HAP-1 (cell line): ENCODE measurements at places on chromosomes 3 and 15.

DNA sequence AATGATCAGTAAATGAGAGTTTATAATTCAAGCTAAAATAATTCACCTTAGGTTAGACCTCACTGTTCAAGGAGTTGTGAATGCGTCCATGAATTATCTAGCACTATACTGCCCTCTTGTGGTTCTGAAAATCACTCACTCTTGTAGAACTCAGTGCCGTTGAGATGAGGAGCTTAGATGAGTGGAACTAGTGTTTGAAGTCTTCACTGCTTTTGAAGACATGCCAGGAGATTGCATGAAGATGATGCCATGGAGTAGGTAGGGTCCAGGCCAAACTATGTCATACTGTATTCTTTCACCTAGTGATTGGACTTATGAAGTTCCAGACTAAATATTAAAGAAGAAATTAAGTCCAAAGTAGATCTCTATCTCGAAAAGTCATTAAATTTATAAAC lies 28.8 kb downstream of the LYSMD4 start:
- peak; percentile 75 for DNase-seq

- no peak for DNase-seq
Measured at GRCh38 chr3:59046839-59047238, 3.0 kb downstream of the CFAP20DC start.

- no peak for DNase-seq
Measured at GRCh38 chr3:193822492-193823212, 229.6 kb downstream of the OPA1 start.

- DNase-seq = no peak
Measured at GRCh38 chr3:25037049-25037547, 391.0 kb upstream of the RARB start.

GRCh38 chr15:48423896-48424475 lies 92.8 kb downstream of the DUT start:
- DNase-seq = no peak

DNA sequence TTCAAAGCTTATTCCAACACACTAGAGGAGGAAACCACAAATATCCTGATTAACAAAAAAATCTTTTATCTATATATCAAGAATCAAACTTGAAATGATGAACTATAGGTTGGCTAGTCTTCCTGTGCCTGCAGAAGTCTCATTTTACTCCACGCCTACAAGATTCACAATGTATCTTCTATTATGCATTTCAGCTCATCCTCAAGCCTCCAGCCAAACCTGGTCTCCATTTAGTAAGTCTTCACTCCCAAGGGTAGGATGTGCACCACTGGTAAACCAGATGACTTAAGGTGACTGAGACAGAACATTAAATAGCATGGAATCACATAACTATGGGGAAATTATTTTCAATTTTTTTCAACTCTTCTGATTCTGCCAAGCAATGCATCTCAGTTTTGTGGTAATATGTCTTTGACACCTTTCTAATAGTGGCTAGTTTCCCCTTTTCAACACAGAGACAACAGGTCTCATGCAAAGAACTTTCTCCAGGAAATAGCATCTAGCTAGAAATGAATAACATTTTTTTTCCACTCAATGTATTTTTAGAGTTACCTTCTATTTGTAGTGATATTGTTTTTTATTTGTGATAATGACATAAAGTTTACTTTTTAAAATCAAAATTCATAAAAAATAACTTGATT lies 166.9 kb downstream of the TNIK start:
- no peak for DNase-seq

DNA sequence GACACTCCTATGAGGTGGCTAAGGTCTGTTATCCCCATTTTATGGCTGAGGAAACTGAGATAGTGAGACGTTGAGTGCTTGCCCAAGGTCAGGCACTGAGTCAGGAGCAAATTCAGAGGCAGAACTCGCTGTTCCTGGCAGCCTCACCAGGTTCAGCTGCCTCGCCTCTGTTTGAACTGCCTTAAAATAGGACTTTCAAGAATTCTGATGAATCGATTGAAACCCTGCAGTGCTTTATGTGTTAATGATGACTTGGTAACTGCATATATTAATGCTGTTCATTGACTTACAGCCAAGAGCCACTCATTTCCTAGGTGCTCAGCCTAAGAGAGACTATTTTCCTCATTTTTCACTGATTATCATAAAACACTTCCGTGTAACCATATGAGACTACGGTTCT lies 79.5 kb upstream of the BHLHE40 start:
- no peak for DNase-seq

GRCh38 chr3:51539291-51539941 lies 897 bp downstream of the RAD54L2 start:
- peak; percentile 41 for DNase-seq

- no peak for DNase-seq
Measured at GRCh38 chr3:170469151-170470062, 50.7 kb downstream of the CLDN11 start.

DNA sequence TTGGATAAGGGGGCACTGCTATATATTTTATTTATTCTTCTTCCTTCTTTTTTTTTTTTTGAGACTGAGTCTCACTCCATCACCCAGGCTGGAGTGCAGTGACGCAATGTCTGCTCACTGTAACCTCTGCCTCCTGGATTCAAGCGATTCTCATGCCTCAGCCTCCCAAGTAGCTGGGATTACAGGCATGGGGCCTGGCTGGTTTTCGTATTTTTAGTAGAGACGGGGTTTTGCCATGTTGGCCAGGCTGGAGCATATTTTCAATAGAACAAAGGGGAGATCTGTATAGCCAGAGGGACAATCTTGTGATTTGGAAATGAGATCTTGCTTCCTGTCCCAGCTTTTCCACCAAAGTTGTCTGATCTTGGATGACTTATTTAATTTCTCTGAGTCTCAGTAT lies 133.1 kb upstream of the ABHD17C start:
- no peak for DNase-seq

DNA sequence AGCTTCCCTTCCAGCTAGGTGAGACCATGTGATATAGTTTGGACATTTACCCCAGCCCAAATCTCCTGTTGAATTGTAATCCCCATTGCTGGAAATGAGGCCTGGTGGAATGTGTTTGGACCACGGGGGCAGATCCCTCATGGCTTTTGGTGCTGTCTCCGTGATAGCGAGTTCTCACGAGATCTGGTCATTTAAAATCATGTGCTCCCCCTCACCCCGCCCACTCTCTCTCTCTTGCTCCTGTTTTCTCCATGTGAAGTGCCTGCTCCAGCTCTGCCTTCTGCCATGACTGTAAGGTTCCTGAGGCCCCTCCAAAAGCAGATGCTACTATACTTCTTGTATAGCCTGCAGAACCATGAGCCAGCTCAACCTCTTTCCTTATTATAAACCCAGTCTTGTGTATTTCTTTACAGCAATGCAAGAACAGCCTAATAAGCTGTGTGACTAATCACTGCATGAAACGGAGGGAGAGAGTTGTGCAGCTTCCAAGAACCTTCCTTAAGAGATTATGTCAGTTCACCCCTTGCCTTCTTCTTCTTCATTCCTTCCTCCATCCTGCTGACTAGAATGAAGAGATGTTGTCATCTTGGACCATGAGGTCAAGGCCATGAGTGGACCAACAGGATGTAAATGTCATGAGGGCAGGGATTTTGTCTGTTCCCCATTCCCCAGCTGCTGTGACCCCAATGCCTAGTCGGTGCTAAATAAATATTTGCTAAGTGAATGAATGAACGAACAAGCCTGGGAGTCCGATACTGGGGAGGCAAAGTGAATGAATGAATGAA lies 91.0 kb downstream of the CPN2 start:
- DNase-seq = no peak

DNA sequence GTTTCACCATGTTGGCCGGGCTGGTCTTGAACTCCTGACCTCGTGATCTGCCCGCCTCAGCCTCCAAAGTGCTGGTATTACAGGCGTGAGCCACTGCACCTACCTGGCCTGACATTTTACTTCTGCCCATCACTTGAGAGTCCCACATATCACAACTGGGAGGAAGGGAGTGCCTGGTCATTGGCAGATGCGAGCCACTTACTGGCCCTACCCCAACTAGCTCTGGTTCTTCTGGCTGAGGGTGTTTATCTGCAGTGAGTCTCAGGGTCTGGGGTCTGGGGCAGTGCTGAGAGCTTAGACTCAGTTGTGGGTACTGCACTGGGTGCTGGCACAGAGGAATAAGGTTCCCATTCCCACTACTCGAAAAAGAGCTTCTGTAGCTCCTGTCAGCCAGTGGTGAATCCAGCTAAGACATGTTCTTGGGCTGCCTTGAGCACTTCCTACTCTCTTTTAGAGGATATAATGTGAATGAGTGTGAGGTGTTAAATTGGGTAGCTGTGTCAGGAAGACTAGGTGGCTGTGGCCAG lies 30.2 kb downstream of the DAG1 start:
- DNase-seq = no peak

GRCh38 chr15:84594617-84595290 lies 6.1 kb upstream of the ZSCAN2 start:
- DNase-seq = no peak

DNA sequence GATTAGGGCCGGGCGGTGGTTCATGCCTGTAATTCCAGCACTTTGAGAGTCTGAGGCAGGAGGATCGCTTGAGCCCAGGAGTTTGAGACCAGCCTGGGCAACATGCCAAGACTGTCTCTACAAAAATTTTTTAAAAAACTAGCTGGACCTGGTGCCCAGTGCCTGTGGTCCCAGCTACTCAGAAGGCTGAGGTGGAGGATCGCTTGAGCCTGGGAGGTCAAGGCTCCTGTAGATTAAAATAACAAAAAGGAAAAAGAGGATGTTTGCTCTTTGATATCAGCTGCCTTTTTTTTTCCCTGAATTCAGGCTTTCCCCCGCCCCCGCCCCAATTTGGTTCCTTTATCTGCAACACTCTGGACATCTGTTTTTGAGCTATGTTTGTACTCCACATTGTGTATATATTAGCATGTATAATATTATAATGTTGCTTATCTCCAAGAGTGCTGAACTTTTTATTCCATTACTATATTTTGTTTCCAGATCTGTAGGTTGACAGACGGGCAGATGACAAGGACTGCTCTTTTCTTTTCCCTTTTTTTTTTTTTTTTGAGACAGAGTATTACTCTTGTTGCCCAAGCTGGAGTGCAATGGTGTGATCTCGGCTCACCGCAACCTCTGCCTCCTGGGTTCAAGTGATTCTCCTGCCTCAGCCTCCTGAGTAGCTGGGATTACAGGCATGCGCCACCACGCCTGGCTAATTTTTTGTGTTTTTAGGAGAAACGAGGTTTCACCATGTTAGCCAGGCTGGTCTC lies 4.6 kb downstream of the SNAP23 start:
- DNase-seq = peak; percentile 31

DNA sequence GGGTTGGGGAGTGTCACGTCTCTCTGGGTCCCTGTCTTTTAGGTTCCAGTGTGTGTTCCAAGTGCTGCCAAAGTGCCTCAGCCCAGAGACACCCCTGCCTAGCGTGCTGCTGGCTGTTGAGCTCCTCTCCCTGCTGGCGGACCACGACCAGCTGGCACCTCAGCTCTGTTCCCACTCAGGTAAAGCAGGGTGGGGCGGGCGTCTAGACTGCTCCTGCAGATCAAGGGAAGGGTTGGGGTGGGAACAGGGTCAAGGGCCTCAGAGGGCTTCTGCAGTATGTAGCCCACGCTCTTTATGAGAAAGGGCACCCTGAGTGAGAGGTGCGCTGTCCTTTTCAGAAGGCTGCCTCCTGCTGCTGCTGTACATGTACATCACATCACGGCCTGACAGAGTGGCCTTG lies 17.2 kb downstream of the ATRIP start:
- DNase-seq = no peak

DNA sequence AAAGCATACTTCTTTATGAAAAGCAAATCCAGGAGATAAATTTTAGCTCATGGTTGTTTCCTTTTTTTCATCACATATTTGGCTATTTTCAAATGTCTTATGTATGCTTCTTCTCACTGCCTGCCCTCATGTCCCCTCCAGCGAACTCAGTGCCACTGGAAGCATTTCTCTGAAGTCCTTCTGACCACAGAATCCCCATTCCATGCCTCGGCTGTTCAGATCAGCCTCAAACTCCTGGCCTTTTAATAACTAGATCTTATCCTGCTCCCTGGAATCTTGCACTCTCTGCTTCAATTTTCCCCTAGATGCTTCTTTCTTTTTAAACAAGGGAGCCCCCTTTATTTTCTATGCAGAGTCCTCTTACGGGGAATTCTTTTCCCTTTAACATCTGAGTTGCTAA lies 10.1 kb downstream of the ETV5 start:
- DNase-seq = no peak

DNA sequence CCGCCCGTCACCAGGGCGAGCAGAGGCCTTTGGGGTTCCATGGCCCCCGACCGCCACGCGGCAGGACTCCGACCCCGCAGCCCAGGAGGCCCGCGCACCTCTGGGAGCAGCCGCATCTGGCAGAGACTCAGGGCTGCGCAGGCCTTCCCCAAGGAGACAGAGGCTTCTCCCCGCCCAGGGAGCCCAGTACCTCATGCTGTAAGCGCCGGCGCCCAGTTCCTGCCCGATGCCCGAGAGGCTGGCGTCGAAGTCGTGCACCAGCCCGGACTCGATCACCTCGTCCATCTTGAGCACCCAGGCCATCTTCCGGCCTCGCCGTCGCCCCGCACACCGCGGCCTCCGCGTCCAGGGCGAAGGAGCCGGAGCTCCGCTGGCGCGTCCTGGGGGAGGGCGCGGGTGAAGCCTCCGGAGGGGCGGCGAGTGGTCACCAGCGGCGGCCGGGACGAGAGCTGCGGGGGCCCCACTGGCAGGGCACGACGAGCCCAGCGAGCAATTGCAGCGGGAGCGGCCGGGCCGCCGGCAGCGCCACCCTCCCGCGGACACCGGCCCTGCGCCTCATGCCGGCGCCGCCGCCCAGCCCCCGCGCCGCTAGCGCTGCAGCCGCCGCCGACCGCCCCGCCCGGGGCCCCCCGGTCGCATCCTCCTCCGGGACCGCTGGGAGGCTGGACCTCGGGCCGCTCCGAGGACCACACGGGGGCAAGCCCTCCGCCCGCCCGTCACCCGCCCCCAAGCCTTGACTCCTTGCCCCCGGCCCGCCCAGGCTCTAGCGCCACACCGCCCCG lies 468 bp downstream of the UBP1 start:
- peak; percentile 62 for DNase-seq

DNA sequence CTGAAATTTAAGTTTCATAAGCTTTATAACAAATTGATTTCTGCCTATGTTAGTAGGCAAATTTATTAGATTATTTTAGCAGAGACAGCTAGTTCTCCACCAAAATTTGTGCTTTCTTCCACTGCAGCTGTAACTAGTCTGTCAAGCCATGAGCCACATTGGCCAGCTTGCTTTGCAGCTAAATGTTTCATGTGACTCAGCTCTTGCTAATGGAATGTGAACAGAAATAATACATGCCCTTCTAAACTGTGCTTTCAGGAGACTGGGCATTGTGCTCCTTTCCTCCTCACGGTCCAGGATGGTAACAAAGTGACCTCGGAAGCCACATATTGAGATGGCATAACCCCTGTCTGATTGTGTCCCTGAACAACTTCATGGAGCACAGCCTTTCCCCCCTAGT lies 51.3 kb upstream of the KPNA4 start:
- no peak for DNase-seq
